Endothelial cell (in vitro differentiated cells): ENCODE measurements at places on chromosomes 2 and 18. TPM values are rescaled to one million over a fixed set of nuclear protein-coding genes. Genes with fewer than 3 reads are reported as not detected.

- DNase-seq: no peak
Measured at GRCh38 chr18:31990823-31991222, 27.8 kb upstream of the RNF125 start.

DNA sequence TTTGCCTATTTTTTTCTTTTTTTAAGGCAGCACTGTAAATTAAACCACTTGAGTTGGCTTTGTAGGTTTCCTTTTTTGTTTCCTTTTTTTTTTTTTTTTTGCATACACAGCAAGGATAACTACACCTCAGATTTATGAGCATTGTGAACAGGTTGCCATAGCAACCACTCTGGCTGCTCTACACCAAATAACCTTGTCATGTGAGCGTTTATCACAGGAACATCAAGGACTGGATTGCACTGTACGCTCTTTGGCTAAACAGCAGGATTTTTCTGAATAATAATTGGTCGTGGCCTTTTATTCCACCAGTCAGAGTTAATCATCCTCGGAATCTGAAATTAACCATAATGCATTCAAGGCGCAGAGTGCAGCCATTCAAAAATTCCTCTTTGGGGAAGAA is 199.1 kb upstream of the SLC14A2 start:
- DNase-seq: no peak

GRCh38 chr2:2933426-2933825 is 444.2 kb downstream of the EIPR1 start:
- DNase-seq: no peak

POTEC gene
- not detected for total RNA-seq

TUBA3D gene
- total RNA-seq: not detected
